ENCODE measurements at places on chromosomes 12 and 14.
A peak's percentile ranks its signal among the peaks of the same experiment; 100 is the strongest.

- no peak for DNase-seq
Observed at GRCh38 chr12:43281563-43281962, 270.4 kb downstream of the ADAMTS20 start.

DNA sequence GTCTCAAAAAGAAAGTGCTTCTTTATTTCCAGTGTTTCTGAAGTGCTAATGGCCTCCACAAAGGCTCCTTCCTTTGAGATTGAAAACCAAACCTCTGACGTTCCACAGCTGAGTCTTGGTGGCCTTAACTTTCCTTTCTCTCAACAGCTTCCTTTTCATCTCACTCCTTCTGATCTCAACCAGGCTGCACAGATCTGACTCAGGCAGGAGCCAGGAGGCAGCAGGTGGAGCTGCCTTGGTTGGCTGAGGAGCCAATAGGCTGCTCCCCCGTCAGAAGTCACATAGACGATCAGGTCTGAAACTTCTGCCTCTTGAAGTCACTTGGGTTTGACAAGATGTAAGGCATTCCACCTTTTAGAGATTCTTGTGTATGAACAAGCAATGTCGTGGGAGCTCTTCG, 9.1 kb upstream of the KCNA5 start:
- no peak for DNase-seq

DNA sequence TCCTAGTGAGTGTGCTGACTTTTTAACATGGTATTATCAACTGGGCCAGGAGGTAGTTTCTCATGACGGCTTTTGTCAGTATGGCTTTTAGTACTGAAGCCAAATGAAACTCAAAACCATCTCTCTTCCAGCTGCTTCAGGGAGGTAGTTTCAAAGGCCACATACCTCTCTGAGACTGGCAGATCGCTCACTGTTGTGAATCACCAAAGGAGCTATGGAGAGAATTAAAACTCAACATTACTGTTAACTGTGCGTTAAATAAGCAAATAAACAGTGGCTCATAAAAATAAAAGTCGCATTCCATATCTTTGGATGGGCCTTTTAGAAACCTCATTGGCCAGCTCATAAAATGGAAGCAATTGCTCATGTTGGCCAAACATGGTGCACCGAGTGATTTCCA, 141.1 kb downstream of the HMGA2 start:
- peak; percentile 84 for DNase-seq

GRCh38 chr14:53620890-53621289, 335.7 kb downstream of the BMP4 start:
- DNase-seq: no peak

DNA sequence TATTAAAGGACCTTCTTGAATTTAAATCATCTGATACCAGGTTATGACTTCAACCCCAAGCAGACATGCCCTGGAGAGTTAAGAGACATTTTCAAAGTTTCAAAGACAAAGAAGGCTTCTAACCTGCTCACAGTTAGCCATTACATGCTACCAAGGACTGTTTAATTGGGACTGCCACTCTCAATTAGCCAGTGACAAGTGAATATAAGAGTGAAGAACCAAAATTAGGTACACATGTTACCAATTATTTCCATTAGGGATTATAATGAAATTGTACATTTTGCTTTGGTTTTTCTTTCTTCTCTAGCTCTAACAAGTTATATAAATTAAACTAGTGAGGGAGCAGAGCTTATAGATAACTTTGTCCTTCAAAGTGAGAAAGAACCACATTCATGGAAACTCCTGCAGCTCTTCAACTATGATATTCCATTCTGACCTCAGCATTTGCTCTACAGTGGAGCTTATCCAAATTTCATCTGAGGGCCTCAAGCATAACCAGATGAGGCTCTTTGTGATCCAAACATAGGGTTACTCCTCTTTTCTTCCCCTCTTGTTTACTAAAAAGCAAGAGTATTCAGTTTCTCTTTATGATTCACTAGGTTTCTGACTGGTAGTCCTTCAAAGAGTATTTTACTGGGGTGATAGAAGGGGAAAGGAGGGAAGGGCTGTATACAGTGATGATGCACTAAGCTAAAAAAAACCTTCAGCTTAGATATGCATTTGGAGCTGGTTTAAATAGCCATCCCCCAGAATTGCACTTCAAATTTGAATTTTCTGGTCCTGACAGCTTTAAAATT, 91.3 kb downstream of the DUSP6 start:
- DNase-seq: no peak

DNA sequence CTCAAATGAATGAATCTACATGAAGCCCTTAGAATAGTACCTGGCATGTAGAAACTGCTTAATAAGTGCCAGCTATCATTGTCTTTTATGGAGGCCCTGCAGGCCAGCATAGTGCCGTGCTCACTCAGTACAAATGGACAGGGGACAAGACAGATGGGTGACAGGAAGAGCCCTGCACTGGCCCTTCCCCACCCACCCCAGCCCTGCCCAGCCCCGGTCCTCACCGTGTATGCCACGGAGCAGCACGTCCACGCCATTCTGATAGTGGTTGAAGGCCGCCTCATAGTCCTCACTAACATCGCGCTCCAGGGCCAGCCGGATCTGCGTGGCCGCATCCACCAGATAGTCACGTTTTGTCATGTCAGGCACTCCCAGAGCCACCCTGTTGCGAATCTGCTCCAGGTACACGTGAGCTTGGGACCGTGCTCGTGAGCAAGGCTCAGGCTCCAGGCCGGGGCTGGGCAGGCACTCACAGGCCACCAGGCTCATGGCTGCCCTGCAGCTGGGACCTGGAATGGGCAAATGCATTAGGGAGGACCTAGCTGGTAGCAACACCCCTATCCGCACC, 1.9 kb downstream of the RPS6KL1 start:
- no peak for DNase-seq

GRCh38 chr12:14958361-14959125, 2.9 kb downstream of the ARHGDIB start:
- DNase-seq: no peak

GRCh38 chr14:41859336-41859735, 252.7 kb downstream of the LRFN5 start:
- DNase-seq: no peak

GRCh38 chr12:56152756-56153677, 630 bp downstream of the MYL6B start:
- no peak for DNase-seq

All from AG04449 (cell line).